ENCODE measurements at places on chromosomes 12 and 14.

DNA sequence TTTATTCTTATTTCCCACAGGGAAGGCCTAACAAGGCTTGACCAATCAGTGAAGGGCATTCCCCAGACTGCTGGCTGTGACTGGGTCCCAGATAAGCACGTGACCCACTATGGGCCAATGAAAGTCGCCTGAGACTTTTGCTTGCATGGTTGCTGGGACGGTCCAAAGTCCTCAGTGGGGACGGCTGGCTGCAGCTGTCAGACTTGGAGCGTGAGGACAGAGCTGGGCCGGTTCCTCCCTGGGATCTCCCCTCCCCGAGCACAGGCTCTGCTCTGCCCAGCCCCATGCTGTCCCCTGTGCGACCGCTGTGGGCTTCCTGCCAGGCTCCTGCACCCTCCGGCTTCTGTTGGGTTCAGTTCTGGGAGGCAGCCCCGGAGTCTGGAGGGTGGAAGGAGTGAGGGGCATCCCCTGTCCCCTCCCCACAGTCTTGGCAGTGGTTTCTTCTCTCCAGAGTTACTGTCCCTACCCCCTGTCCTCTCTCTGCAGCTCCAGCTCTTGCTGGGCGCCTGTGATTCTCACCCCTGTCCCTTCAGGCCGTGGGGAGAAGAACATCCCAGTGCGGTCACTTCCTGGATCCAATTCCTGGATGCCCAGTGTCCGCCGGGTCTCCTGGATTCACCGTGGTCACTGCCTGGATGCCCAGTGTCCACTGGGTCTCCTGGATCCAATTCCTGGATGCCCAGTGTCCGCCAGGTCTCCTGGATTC lies 50.1 kb downstream of the GALNT9 start:
- no peak for DNase-seq

DNA sequence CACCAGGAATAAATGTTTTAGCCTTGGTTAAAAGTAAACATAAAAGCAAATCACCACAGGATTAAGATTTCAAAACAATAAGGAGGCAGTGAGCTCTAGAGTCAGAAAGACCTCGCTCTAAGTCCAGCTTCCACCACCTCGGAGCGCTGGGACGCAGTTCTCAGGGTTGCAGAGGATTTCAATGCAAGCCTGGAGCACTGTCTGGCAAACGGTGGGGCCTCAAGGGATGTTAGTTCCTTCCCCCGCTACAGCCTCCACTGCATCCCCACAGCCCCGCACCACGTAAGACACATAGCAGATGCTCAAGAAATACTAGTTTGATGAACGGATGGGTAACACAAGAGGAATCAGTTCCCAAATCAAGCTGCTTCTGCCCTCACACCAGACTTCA lies 39.3 kb upstream of the TMCC3 start:
- DNase-seq = no peak

DNA sequence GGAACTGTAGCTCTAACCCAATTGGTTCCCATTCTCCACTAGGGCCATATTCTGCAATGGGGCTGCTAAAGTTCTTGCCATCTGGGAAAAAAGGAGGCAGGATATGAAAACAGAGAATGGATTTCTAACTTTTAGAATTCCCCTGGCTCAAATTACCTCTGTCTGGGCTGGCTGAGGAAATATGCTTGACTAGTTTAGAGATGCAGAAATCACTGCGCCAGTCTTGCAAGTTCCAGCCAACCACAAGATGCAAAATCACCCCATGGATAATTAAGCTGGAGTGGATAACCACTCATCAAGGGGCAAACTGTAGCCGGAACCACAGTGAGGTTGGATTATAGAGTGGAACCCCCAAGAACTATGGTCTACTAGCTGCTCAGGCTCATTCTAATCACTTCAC lies 126.3 kb downstream of the RALGAPA1 start:
- no peak for DNase-seq

DNA sequence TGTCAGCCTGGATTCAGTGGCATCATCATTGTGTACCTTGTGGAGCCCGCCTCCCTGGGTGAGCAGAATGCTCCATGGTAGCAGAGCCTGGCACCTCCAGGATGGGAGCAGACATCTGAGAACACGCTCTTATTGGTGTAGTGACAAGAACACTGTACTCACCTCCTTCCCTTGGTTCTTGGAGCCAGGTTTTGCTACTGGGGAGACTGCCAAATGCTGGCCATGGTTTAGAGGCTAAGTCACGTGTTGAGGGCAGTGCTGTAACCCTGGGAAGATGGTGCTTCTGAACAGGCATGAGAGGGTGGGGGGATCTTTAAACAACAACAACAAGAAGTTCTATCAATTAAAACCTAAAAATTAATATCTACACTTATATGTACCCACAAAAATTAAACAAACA lies 47.6 kb upstream of the ASPG start:
- DNase-seq = no peak

- no peak for DNase-seq
These were observed 264.0 kb downstream of the ATXN7L3B start for GRCh38 chr12:74801625-74802024.

- DNase-seq = no peak
These were observed 76.1 kb downstream of the EPS8 start for GRCh38 chr12:15712823-15713660.

DNA sequence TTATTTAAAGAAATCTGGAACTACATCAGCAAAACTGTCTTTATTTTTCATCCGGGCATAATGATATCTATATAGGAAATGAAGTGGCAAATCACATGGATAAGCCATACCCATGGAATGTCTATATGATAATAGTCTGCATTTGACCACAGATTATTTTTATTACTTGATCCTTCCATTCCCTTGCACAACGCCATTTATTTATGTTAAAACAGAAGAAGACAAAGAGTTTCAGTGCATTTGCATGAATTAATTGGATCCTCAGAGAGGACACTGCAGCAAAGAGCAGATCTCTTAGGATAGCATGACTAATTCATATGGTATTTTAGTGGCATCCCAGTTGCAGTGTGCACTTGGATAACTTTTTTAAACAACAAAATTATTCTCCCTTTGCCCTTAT lies 345.0 kb downstream of the CCDC91 start:
- no peak for DNase-seq

GRCh38 chr12:94240171-94240570 lies 91.8 kb downstream of the PLXNC1 start:
- DNase-seq = no peak

- DNase-seq = no peak
These were observed 120.5 kb downstream of the SLC25A47 start for GRCh38 chr14:100443603-100444002.

- DNase-seq = no peak
These were observed 12.0 kb downstream of the MEG3 start for GRCh38 chr14:100837805-100838350.

- no peak for DNase-seq
These were observed 17.2 kb downstream of the USP30 start for GRCh38 chr12:109069307-109070271.

- no peak for DNase-seq
These were observed 713.3 kb downstream of the LRFN5 start for GRCh38 chr14:42319996-42320395.

DNA sequence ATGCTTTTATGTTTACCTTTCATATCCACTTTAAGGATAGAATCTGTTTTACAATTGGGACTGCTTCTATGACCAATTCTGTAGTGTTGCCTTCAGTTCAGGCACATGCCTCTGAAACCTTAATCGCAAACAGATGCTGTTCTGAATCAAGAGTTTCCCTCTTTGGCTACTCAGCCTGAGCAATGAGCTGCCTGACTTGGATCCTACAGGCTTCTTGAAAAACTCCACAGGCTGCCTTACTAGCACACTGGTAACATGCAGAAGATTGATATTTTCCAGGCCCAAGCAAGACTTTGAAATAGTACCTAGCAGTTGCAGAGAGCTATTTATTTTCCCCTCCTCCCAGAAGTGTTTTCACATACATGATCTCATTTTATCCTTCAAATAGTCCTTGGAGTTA lies 34.8 kb upstream of the PMCH start:
- no peak for DNase-seq

DNA sequence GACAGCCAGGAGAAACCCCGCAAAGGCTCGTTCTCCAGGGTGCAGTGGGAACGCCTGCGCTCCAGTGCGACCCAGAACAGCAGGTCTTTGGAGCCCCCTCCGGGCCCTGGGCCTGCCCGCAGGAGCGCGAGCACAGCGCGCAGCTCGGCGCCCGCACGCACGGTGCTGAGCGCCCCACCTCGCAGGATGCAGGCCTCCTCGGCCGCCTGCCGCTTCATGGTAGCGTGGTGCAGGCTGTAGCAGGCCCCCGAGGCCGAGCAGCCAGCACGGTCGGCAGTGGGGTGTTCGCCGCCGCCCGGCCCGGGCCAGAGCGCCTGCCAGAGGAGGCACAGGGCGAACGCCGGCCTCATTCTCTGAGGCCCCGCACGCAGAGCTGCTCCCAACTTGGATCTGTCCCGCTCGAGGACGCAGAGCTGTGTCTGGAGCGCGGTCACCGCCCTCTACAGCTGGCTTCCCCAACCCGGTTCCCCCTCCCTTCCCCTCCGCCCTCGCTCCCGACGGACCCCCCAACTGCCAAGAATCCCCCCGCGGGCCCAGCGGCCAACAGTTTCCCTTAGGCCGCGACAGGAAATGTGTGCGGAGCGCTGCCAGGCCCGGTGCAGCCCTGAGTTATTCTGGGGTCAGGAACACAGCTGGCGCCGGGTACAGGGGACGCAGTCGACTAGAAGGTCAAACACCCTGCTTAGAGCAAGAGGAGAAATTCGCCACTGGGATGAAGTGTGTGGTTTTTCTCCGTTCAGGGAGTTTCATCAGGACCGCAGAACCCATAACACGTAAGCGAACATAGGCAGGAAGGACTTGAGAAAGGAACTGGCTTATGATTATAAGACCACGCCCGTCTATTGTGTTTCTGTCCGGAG lies at the start of gene CLEC14A:
Gene CLEC14A, minus strand, starts transcription at position 421 of the 860 bp plus-strand sequence. Its CDS starts 71 bp downstream, at position 350.
- DNase-seq = peak; percentile 99

DNA sequence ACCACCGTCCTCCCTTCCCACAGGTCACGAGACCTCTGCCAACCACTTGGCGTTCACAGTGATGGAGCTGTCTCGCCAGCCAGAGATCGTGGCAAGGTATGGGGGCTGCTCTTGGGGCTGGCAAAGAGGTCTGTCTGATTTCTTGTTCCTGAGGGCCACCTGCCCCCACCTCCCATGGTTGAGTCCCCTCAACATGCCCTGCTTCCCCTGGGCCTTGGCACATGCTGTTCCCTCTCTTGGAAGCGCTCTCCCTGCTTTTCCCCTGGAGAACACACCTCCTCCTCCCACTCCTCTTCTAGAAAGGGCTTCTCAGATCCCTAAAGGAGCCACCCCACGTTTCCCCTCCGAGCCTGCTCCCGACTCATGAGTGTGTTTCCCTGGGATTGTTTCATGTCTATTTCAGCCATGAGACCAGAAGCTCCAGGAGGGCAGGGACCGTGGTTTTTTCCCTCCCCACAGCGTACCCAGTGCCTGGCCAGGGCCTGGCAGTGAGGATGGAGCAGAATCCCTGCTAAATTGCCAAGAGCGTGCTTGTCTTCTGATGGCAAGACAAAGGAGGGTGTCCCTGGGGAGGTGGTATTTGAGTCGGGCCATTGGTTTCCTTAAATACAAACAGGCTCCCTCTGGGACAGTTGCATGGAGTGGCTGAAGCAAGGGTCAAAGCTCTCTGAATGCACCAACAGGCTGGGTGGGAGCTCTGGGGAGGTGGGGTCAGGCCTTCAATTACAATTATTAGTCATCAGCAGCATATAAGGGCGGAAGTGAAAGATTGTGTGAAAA lies 34.1 kb downstream of the CYP46A1 start:
- no peak for DNase-seq

- no peak for DNase-seq
These were observed 17.1 kb upstream of the HIGD1C start for GRCh38 chr12:50934981-50935807.

GRCh38 chr12:51788876-51789275 lies 59.6 kb downstream of the FIGNL2 start:
- DNase-seq = no peak

- no peak for DNase-seq
These were observed 1.4 kb downstream of the FAR2 start for GRCh38 chr12:29150462-29150861.

DNA sequence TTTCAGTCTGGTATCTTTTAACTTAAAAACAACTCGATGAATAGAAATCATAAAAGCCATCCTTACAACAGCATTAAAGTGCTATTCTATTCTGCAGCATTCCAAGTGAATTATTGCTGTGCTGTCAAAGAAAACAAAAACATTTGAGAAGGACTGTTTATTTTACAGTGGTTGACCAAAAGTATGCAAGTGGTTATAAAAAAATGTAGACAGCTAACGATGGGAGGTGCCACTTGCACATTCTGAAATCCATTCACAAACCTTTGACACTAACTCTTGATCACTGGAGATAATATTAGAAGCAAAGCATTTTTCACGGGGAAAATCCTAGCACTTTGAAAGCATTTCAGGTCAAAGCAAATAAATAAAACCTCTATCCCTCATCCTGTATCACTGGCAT lies 55.6 kb downstream of the HMGA2 start:
- no peak for DNase-seq

DNA sequence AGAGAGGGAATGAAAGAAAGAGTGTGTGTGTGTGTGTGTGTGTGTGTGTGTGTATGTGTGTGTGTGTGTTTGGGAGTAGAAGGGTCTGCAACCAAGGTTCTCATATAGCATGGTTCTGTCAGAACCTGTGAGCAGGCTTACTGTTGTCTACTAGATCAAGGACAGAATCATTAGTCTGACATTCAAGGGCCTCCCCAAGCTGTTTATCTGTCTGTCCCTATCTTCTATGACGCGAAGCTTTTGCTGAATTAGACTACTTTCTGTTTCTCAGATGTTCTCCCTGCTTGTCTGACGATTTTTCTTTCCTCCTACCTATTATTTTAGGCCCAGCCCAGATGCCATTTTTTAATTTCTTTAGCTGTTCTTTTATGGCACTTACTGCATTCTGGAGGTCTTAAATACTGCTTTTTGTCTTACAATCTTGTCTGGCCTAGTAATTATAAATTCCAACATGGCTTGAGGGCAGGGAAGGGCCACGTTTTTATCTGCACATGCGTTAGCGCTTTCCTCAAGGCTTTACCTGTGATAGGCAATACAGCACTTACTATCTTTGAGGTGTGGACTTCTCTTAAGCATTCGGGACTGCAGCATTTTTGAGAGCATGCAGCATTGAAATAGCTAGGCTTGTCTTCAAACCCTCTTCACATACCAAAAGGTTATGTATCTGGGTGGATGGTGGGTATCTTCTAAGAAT lies 150.2 kb downstream of the TTLL5 start:
- DNase-seq = no peak

GRCh38 chr12:31234053-31234840 lies 91.7 kb downstream of the SINHCAF start:
- DNase-seq = no peak

DNA sequence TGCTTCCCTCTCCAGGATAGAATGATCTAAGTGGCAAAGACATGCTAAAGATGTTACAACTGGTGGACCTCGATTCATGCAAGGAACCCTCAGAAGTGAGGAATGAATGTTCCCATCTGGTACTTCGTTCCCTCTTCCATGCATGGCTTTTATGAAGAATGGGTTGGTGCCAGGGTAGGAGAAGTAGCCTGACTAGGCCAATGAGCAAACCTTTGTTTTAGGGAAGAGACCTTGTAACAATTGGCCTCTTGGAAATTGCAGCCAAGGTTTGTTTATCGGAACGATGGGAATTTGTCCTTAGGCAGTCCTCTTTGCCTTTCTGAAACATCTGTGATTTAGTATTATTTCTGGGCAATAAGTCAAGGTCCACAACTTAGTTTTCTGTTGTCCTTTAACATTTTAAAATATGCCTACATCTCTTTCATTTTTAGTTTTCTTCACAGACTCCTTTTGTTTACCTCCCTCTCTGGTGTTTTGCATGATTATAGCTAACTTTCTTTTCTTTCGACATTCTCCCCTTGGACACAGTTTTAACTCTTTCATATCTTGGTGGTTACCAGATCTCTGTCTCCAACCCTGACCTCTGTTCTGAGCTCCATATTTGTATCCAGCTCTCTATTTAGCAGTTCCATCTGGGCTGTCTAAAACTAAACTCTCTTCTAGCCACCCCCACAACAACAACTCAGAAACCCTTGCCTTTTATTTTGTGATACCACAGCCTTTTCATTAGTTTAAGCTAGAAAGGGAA lies 70.0 kb downstream of the DIP2B start:
- DNase-seq = no peak

Measured in glomerular endothelial cell (primary cell).